Hematopoietic multipotent progenitor cell treated with erythropoietin and hydrocortisone succinate and interleukin-3 and kit ligand, for 8 days (in vitro differentiated cells): ENCODE measurements at places on chromosomes 13 and 19.

- no peak for DNase-seq
Observed at GRCh38 chr13:32622827-32623226, 36.6 kb downstream of the PDS5B start.

DNA sequence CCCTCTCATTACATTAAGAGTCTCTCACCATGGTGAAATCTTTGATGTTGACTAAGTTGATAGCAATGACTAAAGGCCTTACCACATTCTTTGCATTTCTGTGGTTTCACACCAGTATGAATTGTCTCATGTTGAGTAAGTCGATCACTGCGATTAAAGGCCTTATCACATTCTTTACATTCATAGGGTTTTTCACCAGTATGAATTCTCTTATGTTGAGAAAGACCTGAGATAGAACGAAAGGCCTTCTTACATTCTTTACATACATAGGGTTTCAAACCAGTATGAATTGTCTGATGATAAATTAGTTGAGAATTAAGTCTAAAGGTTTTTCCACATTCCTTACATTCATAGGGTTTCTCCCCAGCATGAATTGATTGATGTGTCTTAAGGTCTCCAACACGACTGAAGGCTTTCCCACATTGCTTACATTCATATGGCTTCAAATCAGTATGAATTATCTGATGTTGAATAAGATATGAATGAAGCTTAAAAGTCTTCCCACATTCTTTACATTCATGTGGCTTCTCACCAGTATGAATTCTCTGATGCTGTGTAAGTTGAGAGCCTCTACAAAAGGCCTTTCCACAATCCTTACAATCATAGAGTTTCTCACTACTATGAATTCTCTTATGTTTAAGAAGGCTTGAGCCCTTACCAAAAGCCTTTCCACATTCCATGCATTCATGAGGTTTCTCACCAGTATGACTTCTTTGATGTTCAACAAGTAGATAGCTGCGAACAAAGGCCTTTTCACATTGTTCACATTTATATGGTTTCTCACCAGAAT lies 45.6 kb downstream of the ZNF283 start:
- no peak for DNase-seq

DNA sequence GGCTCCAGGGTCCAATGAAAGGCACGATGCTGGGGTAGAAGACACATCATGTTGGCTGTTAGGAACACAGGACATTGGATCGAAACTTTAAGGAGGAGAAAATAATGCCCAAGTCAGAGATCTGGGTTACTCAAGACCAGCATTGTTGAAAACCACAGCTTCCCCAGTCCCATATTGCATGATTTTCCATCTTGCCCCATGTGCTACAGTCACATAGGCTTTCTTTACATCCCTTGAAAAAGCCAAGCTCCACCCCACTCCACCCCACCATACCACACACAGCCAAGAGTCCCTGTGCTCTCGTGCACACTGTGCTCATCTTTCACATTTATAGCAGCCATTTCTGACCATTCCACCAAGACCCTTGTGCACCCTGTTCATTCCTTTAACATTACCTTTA lies 636.2 kb downstream of the DIAPH3 start:
- DNase-seq: no peak

GRCh38 chr13:23990455-23990854 lies 93.2 kb upstream of the C1QTNF9B start:
- DNase-seq: no peak

DNA sequence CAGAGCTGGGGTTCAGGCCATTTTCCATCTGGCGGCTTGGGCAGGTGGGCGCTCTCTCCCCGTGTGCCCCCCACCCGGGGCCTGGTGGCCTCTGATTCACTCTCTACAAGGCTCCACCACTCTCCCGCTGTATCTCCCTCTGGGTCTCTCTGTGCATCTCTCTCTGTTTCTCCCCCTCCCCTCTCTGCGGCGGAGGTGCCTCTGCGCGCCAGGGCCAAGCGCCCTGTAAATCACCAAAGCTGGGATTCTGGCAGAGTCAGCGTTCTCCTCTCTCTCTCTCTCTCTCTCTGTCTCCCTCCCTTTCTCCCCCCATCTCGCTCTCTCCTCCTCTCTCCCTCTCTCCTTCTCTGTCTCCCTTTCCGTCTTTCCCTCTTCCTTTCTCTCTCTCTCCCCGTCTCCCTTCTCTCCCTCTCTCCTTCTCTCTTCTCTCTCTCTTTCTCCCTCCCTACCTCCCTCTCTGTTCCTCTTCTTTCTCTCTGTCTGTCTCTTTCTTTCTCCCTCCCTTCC lies 3.9 kb downstream of the NFIC start:
- DNase-seq: no peak

GRCh38 chr19:4298810-4299550 lies 3.2 kb downstream of the TMIGD2 start:
- no peak for DNase-seq

- DNase-seq: no peak
Observed at GRCh38 chr13:37701972-37702371, 103.4 kb upstream of the POSTN start.

- no peak for DNase-seq
Observed at GRCh38 chr13:27172495-27172842, 858 bp upstream of the USP12 start.

- no peak for DNase-seq
Observed at GRCh38 chr19:16343156-16343555, 18.5 kb downstream of the KLF2 start.

GRCh38 chr19:28526038-28526437 lies 686.9 kb downstream of the UQCRFS1 start:
- DNase-seq: no peak

DNA sequence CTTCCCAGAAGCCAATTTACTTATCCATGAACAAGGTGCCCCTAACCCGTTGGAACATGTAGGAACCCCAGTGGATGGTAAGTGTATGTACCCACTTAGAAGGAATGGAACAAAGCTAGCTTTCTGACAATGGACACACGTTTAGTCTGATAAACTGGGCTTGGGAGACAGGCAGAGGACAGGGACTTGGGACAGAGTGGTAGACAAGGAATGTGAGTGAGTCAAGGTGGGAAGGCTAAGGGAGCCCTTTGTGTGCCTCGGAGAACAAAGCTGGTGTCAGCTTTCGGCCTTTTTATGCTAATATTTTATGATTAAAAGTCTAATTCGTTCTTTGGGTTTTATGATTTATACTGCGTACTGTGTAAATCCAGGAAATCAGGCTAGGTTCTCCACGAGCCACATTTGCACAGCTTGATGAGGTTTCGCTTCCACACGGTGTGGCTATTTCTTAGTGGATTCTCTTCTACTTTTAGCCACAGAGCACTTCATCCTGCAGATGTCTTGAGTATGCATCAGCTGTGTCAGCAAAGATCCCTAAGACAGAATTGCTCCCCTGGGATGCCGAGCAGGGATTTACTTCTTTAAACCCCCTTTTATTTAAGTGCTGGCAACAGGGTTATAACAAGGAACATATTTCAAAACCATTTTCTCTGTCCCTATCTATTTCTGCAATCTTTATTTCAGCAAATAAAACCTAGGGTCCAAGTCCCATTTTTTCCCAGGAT lies 258.5 kb downstream of the DLEU7 start:
- DNase-seq: no peak

DNA sequence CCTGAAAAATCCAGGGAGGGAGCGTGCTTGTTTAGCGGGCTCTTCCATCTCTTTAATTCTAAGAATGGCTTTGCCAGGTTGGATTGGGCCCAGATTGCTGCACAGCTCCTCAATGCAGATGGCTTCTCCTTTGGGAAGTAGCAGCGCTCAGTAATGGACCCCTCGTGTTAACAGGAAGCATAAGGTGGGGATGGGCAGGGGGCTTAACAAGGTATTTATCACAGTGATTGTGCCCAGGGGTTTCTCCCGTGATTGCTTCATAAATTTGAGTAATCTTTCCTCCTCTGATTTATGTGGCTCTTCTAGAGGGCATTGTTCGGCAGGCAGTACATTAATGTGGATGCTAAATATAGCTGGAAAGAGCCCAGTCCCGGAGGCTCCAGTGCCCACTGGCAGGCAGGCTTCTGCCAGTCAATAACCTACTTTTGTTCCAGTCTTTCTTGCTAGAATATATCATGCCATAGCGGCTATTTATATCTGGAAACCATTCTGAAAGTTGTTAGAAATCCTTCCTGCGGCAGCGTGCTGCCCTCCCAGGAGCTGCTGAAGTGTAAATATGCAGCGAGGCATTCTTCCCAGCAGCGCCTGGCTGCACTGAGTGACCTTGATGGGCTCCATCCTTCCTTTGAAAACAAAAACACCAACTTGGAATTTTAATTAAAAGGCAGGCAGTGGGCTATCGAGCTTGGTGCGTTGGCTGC lies 65.0 kb downstream of the FGF9 start:
- no peak for DNase-seq

- no peak for DNase-seq
Observed at GRCh38 chr13:59665732-59666131, 498.0 kb downstream of the DIAPH3 start.

DNA sequence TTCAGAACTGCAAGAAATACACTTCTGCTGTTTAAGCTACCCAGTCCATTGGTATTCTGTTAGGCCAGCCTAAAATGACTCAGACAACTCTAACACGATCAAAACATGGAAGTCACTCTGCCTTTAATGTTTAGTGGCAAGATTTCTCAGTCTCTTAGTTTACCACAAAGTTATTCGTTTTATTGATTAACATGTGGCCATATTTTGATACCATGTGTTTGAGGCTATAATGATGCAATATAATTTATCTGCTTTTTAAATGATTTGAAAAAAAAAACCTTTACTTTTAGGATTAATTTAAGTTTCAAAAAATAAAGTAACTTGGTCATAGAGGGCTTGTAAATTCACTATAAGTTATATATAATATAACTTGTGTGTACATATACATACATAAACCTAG lies 223.4 kb downstream of the SPRY2 start:
- no peak for DNase-seq

- peak; percentile 12 for DNase-seq
Observed at GRCh38 chr13:90238413-90238812, 1109.1 kb upstream of the MIR17HG start.

- no peak for DNase-seq
Observed at GRCh38 chr13:111117961-111118360, 2.9 kb downstream of the ARHGEF7 start.

- no peak for DNase-seq
Observed at GRCh38 chr13:59914556-59914955, 249.2 kb downstream of the DIAPH3 start.

DNA sequence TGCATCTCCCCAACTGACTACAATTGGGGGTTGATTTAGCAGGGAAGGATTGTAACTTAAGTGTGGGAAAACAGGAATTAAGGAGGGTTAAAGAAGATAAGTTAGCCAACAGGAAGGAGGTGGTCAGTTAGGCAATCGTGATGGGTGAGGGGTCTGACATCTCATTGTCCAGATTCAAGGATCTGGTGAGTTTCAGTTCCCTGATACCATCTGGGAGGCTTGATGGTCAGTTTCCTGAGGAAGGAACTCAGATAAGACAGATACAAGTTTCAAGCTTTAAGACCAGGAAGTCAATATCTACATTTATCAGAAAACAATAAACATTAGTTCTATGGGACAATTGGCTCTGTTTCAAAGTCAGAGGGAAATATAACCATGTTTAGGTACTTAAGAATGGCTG lies 601.8 kb downstream of the SLITRK6 start:
- DNase-seq: no peak

DNA sequence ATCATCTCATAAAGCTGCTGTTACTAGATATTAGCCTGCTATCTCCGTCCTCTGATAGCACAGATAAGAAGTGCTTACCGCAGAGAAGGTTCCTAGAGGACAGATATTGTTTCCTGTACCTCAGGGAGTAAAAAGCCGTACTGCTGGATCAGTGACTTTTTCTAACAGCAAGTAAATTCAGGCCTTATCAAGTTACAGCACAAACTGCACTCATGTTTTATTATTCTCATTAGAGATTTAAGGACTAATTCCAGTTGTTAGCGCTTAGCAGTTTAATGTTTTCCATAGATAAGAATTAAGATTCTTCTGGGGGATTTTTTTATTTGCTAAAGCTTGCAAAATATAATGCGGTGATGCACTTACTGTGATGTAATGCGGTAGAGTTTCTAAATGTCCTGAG lies 119.0 kb upstream of the OBI1 start:
- DNase-seq: no peak

DNA sequence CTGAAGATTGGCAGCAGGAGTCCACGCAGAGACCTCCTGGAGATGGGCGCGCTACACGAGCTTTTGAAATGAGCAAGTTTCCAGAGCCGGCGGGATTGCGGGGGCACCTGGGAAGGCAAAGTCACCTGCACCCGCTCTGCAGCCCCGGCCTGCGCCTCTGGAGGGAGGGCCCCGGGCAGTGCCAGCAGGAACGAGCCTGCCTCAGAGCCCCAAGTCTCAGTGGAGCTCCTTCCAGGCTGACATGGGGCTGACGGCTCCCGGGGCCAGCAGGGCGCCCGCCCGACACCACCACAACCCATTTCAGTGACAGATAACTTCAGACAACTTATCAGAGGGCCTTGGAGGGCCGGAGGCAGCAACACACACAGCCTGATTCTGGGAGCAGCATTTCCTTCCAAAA lies 45.0 kb downstream of the RASA3 start:
- no peak for DNase-seq

DNA sequence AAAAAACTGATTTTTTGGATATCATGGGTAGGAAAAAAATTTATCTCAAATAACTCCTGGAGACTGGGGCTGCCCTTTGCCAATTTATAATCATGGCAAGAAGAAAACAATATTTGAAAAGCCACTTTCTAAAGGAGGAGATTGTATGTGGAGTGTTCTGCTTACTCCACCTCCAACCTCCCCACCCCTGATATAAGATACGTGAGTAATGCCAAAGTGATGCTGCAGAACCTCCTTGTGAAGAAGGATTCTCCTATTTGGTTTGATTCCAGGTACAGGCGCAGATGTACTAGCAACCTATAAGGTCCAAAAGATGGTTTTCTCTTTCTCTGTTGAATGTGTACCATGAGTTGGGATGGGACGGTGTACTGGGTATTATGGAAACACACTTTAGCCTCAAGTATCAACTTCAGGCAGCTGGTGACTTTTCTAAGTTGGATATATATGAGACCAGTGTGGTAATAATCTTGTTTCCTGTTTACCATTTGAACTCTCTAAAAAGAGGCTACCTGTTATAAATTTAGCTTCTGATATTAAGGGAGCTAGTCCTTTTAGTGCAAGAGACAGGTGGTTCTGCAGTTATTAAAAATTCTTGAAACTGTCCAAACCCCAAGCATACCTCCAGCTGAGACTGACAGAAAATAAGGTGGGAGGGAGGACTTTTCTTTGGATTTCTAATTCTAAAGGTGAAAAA lies 724.0 kb upstream of the MIR17HG start:
- DNase-seq: no peak

DNA sequence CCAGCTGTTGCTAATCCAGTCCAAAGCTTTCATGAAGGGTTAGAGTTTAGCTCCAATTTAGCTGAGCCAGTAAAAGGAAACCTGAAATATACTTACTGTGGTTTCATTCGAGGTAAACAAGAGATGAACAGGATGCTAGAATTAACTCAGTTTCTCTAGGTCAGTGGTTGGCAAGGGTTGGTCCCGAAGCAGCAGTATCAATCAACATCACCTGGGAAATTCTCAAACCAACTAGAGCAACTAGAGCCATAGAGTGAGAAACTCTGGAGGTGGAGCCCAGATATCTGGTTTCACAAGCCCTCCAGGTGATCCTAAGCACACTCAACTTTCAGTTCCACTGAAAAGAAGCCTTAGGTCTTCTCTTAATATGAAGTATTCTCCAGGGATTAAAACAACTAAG lies 376.7 kb downstream of the OXGR1 start:
- no peak for DNase-seq
